ENCODE measurements at places on chromosomes 5 and 9. TPM values are rescaled to one million over a fixed set of nuclear protein-coding genes. Genes with fewer than 3 reads are reported as not detected.

Gene INSL4
- not detected for total RNA-seq

Gene KIF24
- 2.5 TPM for total RNA-seq

Gene CDC25C
- 11.1 TPM for total RNA-seq

Gene PTPRD
- 65.2 TPM for total RNA-seq

Gene SPATA31D4
- total RNA-seq: not detected
